Activated CD4-positive, alpha-beta T cell treated with anti-CD3 and anti-CD28 coated beads for 24 hours (primary cell): ENCODE measurements at places on chromosomes 2 and 18.

DNA sequence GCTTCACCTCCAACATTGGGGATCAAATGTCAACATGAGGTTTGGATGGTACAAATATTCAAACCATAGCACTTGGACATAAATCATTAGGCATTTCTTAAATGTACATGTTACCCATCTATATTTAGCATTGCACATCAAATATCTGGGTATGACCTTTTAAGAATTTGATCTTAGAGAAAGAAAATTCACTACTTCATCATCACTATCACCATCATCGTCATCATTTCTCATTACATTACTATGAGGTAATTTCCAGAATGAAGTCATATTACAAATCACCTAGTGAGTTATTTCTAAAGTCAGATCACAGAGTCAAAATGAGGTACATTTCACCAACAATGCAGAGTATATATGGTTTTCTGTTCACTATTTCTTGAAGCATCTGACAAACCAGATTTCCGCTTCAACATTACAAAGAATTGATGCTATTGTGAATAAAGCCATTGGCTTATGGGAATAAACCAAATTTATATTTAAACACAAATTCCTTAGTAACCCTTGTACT, 356.4 kb upstream of the GYPC start:
- no peak for DNase-seq

DNA sequence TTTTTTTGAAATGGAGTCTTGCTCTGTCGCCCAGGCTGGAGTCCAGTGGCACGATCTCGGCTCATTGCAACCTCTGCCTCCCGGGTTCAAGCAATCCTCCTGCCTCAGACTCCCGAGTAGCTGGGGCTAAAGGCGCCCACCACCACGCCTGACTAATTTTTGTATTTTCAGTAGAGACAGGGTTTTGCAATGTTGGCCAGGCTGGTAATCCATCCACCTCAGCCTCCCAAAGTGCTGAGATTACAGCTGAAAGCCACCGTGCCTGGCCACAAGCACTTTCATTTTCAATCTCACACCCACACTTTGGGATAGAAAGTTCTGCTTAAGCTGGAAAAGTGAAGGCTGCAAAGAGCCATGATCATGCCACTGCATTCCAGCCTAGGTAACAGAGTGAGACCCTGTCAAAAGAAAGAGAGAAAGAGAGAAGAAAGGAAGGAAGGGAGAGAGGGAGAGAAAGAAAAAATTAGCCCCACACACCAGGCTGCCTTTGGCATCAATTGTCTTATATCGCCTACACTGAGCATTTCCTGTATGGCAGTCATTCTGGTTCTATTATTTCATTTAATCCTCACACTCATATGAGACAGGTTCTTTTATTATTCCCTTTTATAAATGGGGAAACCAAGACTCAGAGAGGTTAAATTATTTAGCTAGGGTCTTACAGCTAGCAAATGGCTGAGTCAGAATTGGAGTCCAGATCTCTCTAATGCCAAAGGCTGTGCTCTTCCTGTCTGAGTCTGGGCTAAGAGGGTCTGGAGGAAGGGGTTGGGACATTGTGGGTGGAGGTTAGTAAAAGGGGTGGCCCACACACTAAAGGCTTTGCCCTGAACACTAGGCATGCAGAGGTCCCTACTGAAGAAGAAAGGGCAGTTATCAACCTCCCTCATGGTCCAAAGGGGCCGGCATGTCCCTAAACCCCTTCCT, 37.9 kb upstream of the PKDCC start:
- no peak for DNase-seq

GRCh38 chr18:23226930-23227725, 91.8 kb downstream of the CABLES1 start:
- no peak for DNase-seq

DNA sequence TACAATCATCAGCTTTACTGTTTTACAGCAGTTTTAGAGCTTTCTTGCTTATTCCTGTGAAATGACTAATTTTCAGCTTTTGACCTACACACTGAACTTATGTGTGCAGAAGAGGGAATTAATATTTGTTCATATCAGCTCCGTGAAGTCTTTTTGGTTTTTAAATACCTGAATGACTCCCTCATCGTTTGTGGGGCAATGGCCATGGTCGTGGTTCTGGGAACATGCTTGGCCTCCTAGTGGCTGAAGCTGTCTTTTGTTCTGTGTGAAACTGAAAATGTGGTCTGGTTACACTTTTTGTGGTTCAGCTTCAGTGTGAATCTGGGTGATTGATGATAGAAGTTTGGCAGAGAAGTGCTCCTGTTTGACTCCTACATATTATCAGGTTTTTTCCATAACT, 408.1 kb downstream of the THSD7B start:
- DNase-seq = no peak

DNA sequence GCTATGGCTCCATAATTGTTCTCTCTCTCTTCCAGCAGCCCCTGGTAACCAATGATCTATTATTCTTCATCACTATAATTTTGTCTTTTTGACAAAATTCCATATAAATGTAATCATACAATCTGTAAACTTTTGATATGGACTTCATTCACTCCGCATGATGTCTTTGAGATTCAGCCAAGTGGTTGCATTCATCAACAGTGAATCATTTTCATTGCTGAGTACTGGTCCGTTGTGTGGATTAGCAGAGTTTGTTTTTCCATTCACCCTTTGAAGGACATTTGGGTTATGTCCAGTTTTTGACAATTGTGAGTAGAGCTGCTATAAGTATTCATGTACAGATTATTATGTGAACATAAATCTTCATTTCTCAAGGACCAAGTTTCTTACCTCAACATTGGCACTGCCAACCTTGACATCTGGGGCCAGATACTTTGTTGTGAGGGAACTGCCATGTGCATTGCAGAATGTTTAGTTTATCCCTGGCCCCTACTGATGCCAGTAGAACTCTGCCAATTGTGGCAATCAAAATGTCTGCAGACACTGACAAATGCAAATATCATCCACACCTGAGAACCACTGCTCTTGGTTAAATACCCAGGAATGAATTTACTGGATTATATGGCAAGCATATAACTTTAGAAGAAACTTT, 48.4 kb upstream of the BCL2L11 start:
- DNase-seq = no peak

DNA sequence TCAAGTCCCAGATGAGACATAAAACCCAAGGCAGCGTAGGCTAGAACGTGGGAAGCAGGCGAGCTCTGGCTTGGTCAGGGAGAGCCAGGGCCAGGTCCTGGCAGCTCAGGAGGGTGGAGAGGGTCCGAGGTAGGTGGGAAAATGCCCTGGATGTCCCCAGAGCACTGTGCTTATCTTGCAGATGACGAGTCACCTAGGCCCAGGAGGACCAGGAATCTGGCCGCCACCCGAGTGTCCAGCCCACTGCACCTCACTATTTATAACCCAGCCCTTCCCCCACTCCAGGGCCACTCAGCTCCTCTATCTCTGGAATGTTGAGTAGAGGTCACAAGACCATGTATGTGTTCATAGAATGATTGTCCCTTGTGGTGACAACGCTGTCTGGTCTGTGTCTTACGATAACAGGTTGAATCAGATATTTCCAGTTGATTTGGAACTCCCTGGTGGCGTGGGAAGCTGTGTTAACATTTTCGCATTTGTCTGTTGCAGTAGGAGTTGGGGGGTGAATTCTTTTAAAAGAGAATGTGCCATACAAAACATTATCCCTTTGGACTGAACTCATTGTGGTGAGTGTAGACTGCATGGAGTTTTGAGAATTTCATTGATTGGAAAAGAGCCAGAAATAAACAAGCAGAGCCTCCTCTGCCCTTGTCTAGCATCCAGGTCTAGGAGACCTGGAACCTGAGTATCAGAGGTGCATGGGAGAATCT, 47.5 kb downstream of the EMILIN2 start:
- DNase-seq = no peak

DNA sequence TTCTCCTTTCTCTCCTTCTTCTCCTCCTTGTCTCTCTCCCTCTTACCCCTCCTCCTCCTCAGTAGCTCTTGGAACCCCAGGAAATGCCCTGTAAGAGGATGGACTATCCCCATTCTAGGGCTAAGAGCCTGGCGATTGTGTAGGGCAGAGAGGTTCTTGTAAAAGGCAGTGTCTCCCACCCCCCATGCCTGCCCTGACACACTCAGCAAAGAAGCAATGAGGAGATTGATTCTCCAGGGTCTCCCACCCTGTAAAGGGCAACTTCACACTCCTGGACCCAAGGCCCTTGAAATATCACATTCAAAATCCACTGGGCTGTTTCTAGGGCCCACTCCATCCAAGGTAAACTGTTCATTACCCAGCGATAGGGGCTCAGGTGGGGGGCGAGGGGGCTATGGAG, 144.1 kb downstream of the INSIG2 start:
- DNase-seq = no peak

DNA sequence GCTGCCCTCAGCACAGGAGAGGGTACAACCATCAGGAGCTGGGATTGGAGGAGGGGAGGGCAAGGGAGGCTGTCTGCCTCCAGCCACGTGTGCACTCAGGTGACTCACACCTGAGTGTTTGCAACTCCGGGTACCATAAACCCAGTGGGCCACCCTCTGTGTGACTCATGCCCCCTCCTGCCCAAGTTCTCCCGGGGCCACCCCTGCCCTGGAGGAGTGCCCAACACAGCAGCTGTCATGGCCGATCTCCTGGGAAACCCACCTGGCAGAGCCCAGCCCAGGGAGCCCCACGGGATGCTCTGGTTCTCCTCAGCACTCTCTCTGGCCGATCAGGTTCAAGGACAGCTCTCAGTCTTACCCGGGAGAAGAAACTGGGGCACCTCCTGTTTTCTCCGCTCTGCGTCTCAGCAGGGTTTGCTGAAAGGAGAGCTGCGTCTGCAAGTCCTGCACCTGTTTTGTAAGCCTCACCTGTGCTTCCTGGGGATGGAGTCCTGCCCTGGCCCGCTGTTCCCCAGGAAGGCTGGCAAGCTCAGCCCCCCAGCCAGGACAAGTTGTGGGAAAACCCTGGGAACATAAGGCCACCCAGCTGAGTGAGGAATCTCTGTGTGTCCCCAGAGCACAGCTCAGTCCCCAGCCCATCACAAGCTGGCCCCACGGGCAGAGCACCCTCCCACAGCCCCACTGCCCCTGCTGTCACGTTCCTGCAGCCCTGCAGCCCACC, 44.0 kb upstream of the UBE2F start:
- DNase-seq = no peak

GRCh38 chr2:71781695-71782228, 328.4 kb downstream of the DYSF start:
- no peak for DNase-seq

DNA sequence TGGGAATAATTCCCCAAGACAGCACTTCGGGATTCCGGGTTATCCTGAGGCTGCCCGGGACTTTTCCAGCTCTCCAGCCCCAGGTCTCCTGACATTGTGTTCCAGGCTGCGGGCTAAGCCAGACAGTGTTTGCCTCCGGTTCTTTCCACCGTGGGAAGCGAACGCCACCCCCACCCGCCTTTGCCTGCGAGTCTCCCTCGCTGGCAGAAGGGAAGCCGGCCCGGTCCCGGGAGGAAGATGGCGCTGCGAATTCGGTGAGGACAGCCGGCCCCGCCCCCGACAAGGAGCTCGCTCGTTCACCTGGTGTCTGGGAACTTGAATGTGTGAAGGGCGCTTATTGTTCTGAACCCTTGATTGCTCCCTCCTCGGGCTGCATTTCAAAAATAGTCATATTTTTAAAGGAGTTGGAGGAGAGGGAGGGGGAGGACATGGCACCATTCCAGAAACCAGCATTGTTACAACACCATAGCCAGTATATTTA, 2.9 kb downstream of the LRATD1 start:
- no peak for DNase-seq

GRCh38 chr2:75146606-75147332, 52.6 kb downstream of the TACR1 start:
- DNase-seq = no peak

DNA sequence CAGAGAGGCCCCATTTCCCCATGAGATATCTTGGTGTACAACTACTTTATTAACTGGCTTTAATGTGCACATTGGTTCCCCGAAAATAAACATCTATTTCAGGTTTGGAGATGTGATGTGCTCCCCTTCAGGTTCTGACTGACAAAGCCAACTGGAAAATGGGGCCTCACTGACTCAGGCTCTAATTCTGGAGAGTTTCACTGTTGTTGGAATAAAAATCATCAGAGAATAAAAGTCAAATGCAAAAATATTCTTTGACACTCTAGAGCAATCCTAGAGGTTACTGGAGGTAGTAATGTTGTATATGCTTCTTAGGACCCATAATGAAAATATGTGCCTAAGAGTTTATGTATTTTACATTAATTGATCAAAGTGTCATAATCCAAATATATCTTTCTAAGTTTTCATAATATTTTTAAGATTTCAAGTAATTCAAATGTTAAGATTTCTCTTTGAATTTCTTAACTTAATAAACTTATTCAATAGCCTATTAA, 189.9 kb upstream of the COL3A1 start:
- DNase-seq = no peak

- DNase-seq = no peak
These were observed 217.8 kb upstream of the REV1 start for GRCh38 chr2:99707592-99707991.

GRCh38 chr2:142724186-142724585, 153.3 kb upstream of the KYNU start:
- DNase-seq = no peak

- DNase-seq = no peak
These were observed 100.2 kb downstream of the TNS1 start for GRCh38 chr2:217902379-217903141.
